M059J (cell line): ENCODE measurements at places on chromosomes 5 and 9. TPM values are rescaled to one million over a fixed set of nuclear protein-coding genes. Genes with fewer than 3 reads are reported as not detected.
A peak's percentile ranks its signal among the peaks of the same experiment; 100 is the strongest.

The LHX3 gene
- not detected in 2 replicates for total RNA-seq

The SHOC1 gene
- 0.02 and 0.10 TPM in 2 replicates for total RNA-seq

The SGTB gene
- 3.3 and 5.1 TPM in 2 replicates for total RNA-seq

The LCN2 gene
- total RNA-seq: 0.42 TPM in 1 of 2 replicates, not detected in the other

The ANKRD20A1 gene
- total RNA-seq: not detected in 2 replicates

GRCh38 chr9:7067169-7067568 is 309.4 kb downstream of the KDM4C start:
- no peak for DNase-seq

DNA sequence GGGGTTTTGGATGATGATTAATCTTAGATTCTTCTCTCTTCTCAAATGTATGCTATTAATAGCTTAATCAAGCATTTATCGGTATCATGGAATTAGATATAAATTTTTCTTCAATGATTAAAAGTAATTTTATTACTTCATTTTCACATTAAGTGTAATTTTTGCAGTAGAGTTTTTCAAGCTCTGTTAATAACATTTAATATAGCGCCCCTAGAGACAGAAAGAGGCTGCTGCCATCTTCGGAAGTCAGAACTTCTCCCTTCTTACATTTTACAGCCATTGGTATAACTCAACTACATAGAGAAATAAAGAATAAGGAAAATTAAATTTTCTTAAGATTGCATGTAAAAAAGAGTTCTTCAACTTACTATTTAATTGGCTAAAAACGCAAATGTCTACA is 540.3 kb downstream of the GABRG2 start:
- DNase-seq: no peak

DNA sequence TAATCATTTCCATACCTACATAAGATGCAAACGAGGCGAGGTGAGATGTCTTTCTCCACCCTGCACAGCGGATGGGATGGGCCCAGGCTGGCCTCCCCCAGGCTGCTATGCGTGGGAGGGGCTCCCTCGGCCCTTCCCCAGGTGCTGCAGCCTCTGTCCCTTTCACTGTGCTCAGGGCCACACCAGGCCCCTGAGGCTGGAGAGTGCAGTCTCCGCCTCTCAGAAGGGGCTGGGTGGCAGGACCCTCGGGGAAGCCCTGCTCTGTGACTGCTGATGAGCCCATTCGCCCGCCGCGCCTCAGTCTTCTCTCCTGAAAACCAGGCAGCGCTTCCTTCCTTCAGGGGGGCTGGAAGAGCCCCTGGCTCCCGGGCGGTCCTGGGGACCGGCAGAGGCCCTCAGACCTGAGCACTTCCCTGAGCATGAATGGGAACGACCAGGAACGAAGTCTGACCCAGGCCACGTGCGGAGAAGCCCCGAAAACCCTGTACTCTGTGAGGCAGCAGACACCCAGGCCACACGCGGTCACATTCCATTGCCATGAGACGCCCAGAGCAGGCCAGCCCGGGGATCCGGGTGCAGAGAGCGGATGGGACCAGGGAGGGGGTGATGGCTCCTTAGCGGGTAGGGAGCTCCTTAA is 21.9 kb upstream of the NOTCH1 start:
- peak; percentile 91 for DNase-seq

GRCh38 chr5:138470322-138471051 is 5.2 kb downstream of the EGR1 start:
- DNase-seq: no peak

DNA sequence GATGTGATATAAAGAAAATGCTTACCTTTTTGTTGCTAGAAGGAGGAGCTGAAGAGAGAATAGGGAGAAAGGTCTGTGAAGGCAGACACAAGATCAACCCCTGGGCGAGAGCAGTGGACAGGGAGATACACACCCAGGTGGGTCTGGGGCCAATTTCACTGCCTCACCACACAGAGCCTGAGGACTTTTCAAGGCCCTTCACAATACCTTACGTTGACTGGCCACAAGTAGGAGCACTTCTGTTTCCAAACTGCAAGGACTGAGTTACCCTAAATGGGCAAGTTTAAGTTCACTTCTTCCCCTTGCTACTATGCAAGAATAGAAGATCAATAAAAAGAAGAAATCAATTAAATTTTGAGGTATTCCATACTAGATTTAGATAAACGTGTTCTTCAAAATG is 174.5 kb upstream of the SLC12A2 start:
- DNase-seq: peak; percentile 49
